ENCODE measurements at places on chromosomes 3 and 15.

DNA sequence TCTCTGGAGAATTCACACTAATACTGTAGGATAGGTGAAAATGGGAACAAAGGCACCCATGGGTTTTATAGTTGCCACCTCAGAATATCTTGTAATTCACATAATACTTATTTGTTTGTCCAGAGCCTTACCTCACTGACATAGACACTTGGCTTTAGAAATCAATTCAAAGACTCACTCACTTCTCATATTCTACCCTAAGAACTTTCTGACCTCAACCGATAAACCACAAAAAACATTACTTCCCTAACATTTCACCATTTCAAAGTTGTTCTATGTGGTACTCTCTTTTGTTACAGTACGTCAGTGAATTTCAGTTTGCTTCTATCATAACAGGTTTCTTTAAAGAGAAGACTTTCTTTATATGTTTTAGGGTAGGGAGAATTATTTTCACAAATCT lies 359.3 kb downstream of the IGSF11 start:
- no peak for DNase-seq

DNA sequence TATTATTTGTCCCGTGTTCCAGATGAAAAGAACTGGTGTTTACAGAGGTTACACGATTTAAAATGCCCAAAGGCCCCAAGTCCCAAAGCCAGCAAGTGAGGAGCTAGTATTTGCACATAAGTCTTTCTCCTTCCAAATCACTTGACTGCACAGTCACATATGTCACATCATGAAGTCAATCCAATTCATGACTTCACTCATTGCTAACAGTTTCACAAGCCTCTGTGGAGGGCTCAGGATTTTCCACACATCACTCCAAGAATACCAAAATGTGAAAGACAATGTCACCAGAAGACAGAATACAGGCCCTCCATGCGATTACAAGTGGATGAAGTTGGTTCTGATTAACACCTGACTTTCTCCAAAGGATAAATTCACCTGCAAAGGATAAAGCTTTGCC lies 283.1 kb upstream of the UBE2E2 start:
- no peak for DNase-seq

- DNase-seq: no peak
Observed at GRCh38 chr3:16978234-16978920, 93.6 kb downstream of the PLCL2 start.

GRCh38 chr3:31710123-31710803 lies 177.5 kb downstream of the STT3B start:
- no peak for DNase-seq

GRCh38 chr3:42868841-42869240 lies 6.8 kb downstream of the CYP8B1 start:
- DNase-seq: no peak

- DNase-seq: no peak
Observed at GRCh38 chr3:58604031-58604430, 26.8 kb upstream of the FAM107A start.

GRCh38 chr15:59543721-59544547 lies 67.6 kb upstream of the GCNT3 start:
- no peak for DNase-seq

All from NCI-H1092 treated with DMSO at 0.1 percent for 48 hours (cell line).